ENCODE measurements at places on chromosomes 11 and 22.

DNA sequence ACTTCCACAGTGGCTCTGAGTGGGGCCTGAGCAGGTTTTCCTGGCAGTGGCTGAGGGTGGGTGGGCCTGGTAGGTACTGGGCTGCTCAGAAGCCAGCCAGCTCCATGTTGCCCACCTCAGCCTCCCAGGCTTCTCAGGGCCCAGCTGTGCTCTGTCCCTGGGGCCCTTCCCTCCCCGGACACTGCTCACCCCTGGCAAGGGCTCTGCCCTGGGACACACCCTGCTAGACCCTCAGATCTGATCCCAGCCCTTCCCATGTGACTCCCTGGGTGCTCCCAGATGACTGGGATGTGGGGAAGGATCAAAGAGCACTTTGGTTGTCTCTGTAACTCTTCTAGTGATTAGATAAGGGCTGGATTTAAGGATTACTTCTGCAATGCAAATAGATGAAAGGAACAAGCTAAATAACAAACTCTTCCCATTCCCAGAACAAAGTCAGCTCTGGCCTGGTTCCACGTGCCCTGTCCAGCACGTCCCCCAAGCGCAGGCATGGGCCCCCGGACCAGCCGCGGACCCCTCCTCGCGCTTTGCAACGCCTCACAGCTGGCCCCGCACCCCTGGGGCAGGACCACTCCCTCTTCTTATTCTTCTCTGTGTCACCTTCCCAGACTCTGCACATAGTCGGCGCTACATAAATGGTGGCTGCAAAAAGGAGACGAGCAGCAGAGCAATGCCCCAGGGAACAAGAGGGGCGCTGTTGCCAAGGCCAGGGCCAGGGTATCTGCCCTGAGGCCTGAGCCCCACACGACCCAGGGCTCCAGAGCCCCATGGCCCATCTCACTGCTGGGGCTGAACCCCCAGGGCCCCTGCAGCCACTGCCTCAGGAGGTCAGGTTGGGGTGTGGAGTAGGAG is 5.7 kb upstream of the KRTAP5-6 start:
- DNase-seq = no peak

GRCh38 chr11:15816260-15816871 is 540.0 kb downstream of the SOX6 start:
- DNase-seq = no peak

GRCh38 chr22:32644252-32645100 is 157.0 kb upstream of the TIMP3 start:
- no peak for DNase-seq

GRCh38 chr11:1652026-1652425 is 22.5 kb downstream of the KRTAP5-5 start:
- no peak for DNase-seq

- DNase-seq = no peak
Observed at GRCh38 chr11:133516845-133517244, 15.5 kb downstream of the OPCML start.

DNA sequence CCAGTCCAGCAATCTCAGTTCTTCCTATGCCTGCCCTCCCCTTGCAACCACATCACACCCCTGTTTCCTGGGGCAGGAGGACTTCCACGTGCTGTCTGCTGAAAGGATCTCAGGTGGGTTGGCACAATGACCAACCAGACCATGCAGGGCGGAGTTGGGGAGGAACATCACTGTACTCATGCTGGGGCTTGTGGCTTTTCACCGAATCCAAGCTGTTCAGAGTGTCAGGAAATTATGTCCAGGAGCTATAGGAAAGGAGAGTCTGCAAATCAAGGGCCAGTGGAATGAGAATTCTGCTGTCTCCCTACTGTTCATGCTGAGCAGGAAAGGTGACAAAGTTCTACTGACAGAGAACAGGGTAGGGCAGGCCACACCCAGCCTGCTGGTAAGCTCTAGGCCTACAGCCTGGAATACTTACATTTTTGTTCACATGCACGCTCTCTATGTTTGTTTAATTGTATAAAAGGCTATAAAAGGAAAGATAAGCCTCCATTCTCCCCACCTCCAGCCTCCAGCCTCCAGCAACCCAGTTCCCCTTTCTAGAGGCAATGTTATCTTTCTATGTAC is 1.7 kb upstream of the PLAAT2 start:
- DNase-seq = no peak

DNA sequence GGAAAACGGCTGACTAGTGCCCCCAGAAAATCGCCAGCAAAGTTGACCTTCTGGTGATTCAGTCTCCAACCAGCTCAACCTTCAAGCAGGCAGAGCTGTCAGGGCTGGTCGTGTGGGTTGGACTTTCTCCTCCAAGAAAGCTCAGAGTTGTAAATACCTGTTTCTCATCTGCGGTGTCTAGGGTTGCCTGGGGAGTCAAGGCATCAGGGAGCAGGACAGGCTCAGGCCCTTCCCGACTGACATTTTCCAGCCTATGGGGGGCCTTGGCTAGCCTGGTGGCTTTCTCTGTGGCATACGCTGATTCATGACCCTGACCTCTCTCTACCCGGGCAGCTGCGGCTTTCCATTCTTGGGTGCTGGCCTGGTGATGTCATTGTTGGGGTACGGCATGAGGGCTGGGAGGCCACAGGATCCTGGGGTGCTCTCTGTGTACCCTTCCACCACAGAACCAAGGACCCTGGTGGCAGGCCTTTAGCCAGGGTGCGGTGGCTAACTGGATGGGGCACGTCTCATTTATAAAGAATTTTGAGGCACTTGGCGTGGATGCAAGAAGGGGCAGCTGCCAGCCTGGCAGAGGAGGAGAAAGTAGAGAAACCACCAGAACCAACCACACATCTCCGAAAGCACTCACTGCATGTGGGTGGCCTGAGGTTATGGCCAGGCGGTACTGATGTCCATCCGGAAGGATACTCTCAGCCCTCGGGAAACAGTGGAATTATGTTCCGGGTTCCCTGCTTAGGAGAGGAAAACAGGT is 64.9 kb downstream of the BCR start:
- no peak for DNase-seq

GRCh38 chr22:32776802-32777201 is 24.7 kb upstream of the TIMP3 start:
- DNase-seq = no peak

- DNase-seq = no peak
Observed at GRCh38 chr11:2713094-2713493, 13.3 kb upstream of the KCNQ1OT1 start.

DNA sequence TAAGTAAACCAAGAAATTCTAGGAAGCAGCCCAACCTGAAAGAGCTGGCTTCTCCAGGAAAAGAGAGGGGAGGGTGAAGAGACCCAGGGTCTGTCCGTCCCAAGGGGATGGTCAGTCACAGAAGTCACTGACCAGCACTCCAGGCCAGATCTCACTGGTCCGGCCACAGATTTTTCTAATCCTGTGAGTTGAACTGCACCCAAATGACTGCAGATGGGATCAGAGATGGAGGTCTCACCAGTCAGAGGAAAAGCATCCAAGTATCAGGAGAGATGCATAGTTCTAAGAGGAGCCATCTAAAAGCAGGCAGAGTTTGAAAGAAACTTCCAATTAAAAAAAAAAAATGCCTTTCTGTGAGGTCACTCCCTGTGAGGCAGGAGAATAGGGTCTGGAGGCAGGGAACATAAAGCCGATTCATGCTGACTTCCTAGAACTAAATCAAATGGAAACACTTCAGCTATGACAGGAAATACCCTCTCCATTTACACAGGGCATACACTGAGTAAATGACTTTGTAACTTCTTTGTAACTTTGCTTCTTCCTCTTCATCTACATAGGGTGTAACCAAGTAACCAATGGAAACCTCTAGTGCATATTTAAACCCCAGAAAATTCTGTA is 144.5 kb downstream of the CCDC34 start:
- DNase-seq = no peak

GRCh38 chr11:107648242-107648641 is 57.3 kb downstream of the ELMOD1 start:
- no peak for DNase-seq

DNA sequence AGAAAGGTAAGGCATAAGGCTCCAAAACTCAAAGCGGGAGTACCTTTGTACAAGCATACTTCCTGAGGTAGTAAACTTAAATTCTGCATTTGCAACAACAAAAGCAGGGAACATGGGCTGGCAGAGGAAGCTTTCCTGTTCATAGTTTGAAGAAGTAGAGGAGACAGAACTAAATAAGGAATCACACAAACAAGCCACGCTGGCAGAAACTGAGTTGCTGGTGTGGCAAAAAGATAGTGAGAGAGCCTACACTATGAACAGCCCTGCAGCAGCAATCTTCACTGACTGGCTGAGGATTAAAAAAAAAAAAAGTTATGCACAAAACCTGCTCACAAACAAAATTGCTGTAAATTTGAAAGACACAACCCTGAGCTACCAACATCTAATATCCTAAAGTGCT is 46.5 kb downstream of the FCHSD2 start:
- peak; percentile 63 for DNase-seq

GRCh38 chr22:50482107-50483074 is 1.0 kb downstream of the ADM2 start:
- no peak for DNase-seq

GRCh38 chr11:133366147-133366546 is 166.2 kb downstream of the OPCML start:
- no peak for DNase-seq

- no peak for DNase-seq
Observed at GRCh38 chr11:66073669-66074068, 3.6 kb downstream of the PACS1 start.

DNA sequence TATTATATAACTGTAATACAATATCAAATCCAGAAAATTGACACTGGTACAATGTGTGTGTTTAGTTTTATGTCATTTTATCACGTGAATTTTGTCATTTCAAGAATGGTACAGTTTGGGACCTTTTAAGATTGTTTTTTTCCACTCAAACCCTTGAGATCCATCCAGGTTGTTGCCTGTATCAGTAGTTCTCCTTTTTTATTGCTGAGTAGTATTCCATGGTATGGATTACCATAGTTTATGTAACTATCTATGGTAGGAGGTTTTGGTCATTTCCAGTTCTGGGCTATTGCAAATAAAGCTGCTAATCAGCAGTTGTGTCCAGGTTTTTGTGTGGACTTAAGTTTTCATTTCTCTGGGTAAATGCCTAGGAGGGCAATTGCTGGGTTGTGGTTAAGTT is 25.1 kb downstream of the EED start:
- no peak for DNase-seq

DNA sequence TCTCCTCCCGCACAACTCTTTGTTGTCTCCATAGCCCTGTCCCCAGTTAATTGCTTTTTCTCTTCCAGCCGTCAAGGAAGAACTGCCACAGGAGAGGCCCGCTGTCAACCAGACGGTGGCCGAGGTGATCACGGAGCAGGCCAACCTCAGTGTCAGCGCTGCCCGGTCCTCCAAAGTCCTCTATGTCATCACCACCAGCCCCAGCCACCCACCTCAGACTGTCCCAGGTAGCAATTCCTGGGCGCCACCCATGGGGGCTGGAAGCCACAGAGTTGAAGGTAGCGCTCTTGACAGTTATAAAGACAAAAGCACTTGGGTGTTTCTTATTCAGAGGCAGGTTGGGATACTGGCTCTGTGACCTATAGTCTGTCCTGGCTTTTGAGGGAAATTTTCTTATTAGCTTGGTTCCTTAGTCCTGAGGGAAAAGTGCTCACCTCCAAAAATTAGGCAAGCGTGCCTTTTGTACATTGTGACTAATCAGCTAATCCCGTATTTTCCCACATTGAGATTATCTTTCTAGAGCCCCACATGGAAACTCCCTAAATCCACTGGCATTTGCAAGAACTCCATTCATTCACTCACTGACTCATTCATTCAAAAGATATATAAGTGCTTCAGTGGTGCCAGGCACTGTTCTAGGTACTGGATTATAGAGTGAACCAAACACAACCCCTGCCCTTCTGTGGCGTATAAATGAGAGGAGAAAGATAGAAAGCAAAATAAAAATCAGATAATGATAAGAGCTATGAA is 65.9 kb downstream of the KREMEN1 start:
- no peak for DNase-seq

DNA sequence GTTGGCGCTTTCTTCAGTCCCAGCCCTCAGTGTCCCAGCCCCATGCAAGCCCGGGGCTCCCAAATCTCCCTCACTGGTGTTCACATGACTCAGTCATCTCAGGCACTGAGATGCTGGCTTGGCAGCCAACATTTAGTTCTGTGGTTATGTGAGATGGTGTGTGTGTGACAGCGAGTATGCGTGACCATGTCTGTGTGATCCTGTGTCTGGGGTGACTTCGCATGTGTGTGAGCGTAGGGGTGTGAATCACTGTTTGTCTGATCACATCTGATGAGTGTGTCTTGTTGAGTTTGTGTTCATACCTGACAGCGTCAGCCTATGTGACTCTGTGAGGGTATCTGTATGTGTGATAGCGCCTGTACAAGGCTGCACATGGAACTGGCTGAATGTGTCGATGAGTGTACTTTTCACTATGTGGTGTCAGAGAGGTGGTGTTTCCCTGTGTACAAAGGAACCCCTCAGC is 16.2 kb downstream of the CREB3L1 start:
- peak; percentile 36 for DNase-seq

- DNase-seq = no peak
Observed at GRCh38 chr11:4202749-4203148, 108.2 kb downstream of the RRM1 start.

- no peak for DNase-seq
Observed at GRCh38 chr11:105942921-105943320, 79.1 kb downstream of the MSANTD4 start.

- no peak for DNase-seq
Observed at GRCh38 chr11:26937386-26937785, 56.5 kb upstream of the FIBIN start.

DNA sequence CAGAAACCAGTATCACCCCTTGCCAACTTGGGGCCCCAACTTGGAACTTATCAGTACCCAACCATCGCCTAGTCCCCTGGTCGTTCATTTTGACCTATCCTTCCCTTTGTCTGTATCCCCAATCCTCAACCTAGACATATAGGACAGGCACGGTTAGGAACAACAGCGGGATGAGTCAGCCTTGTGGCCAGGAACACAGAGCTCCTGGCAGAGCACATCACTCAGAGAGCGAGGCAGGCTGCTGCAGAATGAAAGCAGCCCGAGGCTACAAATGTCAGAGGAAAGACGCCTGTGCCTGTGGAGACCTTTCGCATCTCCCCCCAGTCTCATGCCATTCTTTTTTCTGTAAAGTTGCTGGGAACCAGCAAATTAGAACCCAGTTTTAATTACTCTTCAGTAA is 14.6 kb downstream of the DKK3 start:
- peak; percentile 63 for DNase-seq

DNA sequence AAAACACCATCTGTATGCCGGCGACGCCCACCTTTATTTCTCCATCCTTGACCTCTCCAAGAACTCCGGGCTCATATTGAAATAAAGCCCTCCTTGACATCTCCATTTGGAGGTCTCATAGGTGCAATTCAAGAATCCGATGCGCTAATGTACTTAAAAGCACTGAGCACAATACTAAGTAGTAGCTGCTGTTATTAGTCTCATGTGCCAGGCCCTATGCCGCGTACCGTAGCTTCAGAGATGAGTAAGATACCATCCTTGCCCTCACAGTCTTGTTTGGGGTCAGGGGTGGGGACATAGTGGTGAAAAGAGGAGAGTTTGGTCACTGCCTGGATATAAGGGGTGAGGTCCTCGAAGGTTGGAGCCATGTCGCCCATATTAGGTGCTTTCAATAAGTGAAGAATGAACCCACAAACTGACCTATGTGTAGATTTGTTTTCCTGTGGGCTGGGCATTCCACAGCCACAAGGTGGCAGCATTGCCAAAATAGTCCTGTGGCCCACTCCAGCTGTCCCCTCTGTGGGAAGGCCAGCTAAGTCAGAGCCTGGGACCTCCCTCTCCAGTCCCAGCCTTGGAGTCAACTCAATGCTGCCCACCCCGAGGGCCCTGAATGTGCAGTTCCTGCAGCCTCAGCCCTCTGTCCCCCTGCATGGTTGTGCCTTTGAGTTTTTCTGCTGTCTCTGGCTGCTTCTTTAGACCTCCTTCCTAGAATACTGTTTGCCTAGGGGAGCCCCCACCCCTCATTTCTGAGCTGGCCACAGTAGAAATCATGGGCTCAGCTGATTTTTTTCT is 6.5 kb downstream of the DCPS start:
- peak; percentile 90 for DNase-seq
